NB4 (cell line): ENCODE measurements at places on chromosomes 12 and 14.

DNA sequence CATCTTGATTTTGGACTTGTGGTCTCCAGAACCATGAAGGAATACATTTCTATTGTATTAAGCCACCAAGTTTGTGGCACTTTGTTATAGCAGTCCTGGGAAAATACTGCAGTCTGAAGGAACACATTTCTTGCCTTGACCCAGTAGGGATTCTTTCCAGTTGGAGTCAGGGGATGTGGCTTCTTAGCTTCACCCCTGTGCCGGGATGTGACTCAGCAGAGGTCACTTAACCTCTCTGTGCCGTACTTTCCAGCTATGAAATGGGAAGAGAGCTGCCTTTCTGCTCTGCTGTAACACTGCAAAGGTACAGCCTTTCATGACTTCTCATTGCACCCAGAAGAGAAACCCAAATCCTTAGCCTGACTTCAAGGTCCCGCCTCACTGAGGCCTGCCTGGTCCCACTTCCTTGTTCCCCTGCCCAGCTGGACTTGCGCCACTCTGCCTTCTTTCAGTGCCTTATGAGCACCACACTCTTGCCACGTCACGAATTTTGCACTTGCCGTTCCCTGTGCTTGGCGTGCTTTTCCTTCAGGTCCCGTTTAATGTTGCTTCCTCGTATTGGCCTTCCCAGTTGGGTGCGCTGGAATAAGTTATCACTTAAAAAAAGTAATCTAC, 24.2 kb downstream of the CHST11 start:
- DNase-seq = peak; percentile 86

- DNase-seq = peak; percentile 34
These were observed 135.1 kb downstream of the MON2 start for GRCh38 chr12:62601765-62602164.

- no peak for DNase-seq
These were observed 3.8 kb upstream of the ANKRD33 start for GRCh38 chr12:51883998-51884675.

DNA sequence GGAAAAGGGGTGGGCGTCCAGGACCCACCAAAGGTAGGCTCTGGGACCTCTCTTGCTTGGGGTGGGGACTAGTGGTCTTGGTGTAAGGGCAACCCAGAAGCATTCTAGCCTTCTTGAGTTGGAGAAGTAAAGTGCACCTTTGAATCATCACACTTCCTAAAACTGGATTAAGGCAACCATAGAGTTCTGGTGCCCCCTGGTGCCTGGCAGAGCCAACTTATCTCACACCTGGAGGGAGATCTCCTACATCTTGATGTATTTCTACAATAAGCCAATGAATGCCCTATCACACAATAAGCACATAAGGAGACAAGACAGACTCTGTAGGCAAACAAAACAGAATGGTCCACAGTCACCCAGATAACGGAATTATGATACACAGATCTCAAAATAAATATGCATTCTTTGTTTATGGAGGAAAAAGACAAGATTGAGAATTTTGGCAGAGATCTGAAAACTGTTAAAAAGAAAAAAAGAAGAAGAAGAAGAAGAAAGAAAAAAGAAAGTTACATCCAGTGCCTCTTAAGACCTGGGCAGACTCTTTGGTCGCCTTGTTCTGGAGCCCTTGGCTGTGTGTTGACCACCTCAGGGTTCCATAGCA, 95.9 kb upstream of the PPP2R5C start:
- peak; percentile 67 for DNase-seq

DNA sequence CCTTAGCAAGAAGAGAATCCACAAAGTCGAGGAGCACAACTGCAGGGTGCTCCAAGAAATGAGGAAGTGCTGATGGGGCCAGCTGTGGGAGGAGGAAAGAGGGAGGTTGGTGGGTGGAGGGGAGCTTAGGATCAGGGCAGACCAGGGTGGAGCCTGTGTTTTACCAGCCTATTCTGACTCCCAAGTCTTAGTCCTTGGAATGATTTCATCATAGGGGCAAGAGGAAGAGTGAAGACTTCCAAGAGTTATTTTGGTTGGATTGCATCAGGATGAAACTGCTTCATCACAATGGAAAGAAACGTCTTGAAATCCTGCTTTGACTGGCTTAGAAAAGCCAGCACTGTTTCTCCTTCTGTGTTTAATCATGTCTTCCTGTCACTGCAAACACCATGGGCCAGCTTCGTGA, 194.0 kb downstream of the DPF3 start:
- peak; percentile 86 for DNase-seq

GRCh38 chr14:39581474-39581873, 149.2 kb upstream of the FBXO33 start:
- DNase-seq = no peak

- DNase-seq = peak; percentile 45
These were observed 192.7 kb downstream of the BTG1 start for GRCh38 chr12:91952916-91953315.

- DNase-seq = no peak
These were observed 2.5 kb downstream of the CHGA start for GRCh38 chr14:92925446-92925845.

DNA sequence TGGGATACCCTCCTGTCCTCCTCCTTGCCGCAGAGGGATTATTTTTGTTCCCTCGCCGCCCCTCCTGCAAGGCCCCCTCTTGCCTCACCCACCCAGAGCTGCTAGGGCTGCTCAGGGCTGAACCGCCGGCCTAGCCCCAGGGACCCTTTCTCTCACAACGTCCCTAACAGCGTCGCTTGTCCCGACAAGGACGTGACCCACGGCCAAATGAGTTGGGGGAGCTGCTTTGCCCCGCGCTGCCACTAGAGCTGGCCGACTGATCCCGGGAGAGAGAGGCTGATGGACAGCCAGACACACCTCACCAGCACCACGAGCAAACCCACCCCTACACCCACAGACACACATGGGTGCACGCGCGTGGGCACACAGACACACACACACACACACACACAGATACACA, 154.6 kb upstream of the ALG10B start:
- DNase-seq = no peak
